ENCODE measurements at places on chromosomes 12 and 14.
A peak's percentile ranks its signal among the peaks of the same experiment; 100 is the strongest.

GRCh38 chr14:100416921-100417860, 94.1 kb downstream of the SLC25A47 start:
- no peak for DNase-seq

GRCh38 chr14:90773196-90773486, 43.1 kb downstream of the TTC7B start:
- DNase-seq = no peak

DNA sequence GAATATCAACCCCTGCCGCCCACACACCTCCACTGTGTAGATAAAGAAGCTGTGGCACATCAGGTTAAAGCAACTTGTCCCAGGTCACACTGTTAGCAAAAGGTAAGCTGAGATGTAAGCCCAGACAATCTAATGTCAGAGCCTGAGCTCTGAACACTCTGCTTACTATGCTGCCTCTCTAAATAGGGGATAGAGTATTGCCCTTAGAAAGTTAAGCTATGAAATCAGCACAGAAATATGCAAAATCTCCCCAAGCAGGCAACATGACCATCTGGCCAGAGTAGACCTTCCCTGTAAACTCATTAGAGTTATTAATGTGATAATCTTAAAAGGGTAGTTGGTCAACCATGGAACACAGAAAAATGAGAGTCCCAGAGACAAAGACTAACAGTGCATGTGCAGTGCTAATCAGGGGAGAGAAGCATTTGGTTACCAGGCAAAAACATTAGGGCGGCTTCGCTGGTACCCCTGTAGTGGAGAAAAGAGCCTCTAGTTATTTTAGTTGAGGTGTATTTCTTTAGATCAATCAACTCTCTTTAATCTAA, 171.0 kb downstream of the BTG1 start:
- DNase-seq = no peak

GRCh38 chr14:76424359-76424758, 48.4 kb downstream of the ESRRB start:
- no peak for DNase-seq

GRCh38 chr12:75694534-75695268, 183.3 kb upstream of the KRR1 start:
- DNase-seq = no peak

- DNase-seq = peak; percentile 34
These were observed 107.0 kb downstream of the ADAMTS20 start for GRCh38 chr12:43444940-43445564.

- DNase-seq = no peak
These were observed 108.7 kb upstream of the ETV6 start for GRCh38 chr12:11540615-11541310.

DNA sequence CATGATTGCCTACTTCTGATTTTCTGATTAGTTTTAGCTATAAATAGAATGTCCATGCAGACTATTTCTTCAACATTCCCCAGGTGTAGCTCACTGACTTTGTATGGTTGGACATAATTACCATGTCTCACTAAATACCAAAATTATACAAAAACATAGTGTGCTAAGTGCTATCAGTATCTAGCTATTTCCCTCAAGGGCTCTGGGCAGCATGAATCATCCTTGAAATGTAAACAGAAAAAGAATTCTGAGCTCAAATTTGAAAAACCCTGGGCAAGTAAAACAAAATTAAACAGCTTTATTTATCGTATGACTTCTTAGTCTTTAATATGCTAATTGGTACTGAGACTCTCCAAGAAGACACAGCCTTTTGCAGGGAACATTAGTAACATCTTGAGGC, 82.9 kb downstream of the SPATA7 start:
- DNase-seq = no peak

GRCh38 chr14:76431538-76431937, 55.6 kb downstream of the ESRRB start:
- DNase-seq = no peak

GRCh38 chr12:48029491-48030172, 25.4 kb upstream of the COL2A1 start:
- DNase-seq = no peak

DNA sequence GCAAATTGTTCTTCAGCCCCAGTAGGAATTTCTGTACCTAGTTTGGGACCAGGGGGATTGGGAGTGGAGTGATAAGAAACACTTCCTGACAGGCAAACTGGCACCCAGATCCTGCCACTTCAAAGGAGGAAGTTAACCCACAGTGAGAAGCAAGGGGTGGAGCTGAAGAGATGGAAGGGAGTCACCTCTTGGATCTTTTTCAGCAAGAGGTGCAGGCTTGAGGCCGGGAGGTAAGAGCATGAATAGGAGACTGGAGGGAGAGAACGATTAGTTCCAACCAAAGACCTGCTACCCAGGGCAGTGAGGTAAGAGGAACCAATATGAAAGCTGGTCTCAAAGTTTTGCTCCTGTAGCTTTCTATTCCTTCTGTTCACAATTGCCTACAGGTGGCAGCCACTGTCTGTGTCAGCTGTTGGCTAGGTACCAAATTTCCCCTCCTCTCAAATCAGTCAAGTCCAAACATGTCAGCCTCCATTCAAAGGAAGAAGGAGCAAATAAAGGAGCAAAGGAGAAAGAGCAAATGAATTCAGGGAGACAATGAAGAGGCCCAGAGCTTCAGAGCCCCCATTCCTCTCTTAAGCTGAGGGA, 14.9 kb upstream of the TAC3 start:
- DNase-seq = no peak

DNA sequence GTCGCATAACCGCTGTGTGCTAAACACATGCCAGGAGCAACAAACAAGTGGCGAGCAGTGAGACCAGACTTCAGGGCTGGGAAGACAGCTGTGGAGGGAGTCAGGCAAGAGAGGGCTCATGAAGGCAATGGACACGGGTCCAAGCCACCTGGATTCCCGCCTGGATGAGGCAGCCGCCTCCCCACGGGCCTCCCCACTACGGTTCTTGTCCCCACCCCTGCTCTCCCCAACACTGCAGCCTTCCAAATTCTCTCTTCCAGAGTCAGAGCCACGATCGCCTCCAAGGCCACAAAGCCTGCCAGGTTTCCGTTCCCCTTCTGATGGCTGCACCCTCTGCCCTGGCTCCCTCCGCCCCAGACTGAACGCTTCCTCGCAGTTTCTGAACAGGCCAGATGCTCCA, 36.1 kb upstream of the PIWIL1 start:
- DNase-seq = no peak

DNA sequence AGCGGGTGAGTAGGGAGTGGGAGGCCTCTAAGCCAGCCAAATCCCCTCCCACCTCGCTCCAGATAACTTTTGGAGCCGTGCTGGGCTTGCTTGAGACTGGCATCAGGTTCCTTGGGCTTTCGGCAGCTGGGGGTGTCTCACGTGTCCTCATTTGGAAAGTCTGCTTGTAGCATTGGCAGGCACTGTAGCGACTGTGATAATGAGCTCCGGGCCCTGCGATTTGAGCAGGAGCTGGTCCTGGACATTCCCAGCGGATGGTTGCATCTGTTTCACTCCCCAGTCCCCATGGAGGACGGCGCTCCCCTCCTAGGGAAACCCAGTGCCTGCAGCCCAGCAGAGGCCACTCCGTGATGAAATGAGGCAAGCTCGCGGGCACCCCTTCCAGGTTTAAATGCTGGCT, 49.4 kb downstream of the DGLUCY start:
- DNase-seq = no peak

GRCh38 chr12:7499636-7500035, 3.9 kb downstream of the CD163 start:
- no peak for DNase-seq

DNA sequence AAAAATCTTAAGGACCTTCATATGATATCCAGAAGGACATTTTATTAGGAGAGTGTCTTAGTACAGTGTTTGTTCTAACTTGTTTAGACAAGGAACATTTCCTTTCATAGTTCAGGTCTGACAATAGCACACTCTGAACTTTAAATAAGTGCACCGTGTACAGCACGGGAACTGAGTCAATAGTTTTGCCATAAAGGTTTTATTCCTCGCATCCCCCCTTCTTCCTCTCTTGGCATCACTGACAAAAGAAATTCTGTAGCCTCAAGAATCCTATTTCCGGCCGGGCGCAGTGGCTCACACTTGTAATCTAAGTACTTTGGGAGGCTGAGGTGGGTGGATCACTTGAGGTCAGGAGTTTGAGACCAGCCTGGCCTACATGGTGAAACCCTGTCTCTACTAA, 58.3 kb downstream of the TMCC3 start:
- no peak for DNase-seq

GRCh38 chr14:99562856-99563748, 40.9 kb downstream of the CCDC85C start:
- DNase-seq = no peak

- DNase-seq = no peak
These were observed 38.5 kb downstream of the NT5DC3 start for GRCh38 chr12:103802586-103802886.

DNA sequence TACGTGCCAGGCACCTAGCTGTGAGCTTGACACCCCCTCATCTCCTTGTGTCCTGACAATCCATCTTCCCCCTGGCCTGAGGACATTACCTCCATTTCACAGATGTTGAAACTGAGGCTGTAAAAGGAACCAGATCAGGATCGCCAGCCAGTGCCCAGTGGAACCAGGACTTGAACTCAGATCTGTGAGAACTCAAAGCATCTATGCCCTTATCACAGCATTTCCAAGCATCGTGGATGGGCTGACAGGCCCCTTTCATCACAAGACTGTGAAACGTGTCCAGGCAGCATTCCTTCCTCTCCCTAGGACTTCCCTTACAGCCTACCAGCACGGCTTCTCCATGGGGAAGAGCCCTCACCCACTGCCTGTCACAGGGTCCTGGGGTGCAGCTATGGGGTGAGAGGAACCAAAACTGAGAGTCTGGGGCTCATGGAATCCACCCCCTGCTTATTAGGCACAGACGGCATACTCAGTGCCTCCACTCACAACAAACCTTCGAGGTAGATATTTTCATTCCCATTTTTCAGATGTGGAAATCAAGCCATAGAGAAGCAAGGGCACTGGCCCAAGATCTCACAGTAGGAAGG, 26.9 kb downstream of the CMKLR1 start:
- DNase-seq = no peak

DNA sequence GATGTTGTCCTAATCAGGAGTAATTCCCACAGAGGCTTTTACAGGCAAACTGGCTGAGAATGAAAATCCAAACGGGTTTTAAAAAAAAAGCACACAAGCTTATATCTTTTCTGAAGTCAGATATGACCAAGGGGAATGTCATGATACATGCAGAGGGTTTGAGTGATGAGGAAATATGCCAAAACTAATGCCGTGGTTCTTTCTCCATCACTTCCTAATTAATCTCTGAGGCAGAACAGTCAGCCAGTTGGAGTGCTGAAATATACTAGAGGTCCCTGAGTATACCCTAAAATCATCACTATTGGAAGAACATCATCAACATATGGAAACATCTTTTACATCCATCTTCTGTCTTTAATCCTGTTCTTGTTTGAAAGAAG, 160.8 kb upstream of the FAR2 start:
- DNase-seq = no peak

DNA sequence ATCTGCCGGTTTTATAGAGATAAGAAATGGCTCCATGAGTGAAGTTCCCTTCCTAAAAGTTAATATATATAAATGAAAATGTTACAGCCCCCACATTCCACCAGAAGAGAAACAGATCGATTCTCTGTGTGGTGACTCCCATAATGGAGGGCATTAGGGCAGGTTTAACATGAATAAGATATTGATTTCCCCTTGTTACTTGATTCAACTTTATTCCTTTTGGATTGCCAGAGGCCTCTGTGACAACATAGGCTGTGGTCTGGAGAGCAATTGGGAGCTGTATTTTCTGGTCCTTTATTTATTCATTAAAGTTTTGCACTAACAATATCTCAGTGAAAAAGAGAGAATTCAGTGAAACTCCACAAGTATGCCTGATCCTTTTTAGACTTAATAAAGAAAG, 125.2 kb upstream of the CCDC196 start:
- DNase-seq = no peak

- no peak for DNase-seq
These were observed 141.8 kb upstream of the RASSF8 start for GRCh38 chr12:25816637-25817036.

DNA sequence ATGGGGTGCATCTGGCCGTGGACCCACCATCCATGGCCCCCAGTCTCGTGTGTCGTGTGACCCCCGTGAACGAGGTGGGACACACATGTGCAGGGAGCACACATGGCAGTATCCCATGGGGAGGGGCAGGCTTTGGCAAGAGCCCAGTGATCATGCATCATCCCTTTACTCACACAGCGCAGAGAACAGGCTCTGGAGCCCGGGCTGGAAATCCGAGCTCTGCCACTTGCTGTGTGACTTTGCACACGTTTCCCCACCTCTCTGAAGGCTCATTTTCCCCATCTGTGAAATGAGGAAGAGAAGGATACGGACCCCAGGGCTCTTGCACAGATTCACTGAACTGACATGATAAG, 119.9 kb downstream of the PHETA1 start:
- DNase-seq = no peak

- DNase-seq = no peak
These were observed 113.0 kb downstream of the GLT1D1 start for GRCh38 chr12:128966203-128966810.

GRCh38 chr12:59973515-59973914, 377.7 kb downstream of the SLC16A7 start:
- no peak for DNase-seq

DNA sequence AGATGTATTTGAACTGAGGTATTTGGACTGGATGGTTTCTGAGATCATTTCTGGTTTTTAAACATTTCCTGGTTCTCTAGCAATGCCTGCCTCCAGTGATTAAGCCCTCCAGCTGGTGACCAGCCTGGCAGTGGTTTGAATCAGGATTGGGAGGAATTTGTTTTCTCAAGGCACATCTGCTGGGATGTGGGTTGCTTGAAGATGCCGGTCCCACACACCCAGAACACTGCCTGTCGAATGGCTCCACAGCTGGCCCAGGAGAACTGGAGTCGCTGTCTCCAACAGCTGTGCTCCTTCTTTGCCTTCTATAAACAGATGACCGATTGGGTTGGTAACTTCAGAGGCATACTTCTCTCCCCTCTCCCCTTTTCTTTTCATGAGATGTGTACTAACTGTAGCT, 258.0 kb upstream of the DDHD1 start:
- no peak for DNase-seq

DNA sequence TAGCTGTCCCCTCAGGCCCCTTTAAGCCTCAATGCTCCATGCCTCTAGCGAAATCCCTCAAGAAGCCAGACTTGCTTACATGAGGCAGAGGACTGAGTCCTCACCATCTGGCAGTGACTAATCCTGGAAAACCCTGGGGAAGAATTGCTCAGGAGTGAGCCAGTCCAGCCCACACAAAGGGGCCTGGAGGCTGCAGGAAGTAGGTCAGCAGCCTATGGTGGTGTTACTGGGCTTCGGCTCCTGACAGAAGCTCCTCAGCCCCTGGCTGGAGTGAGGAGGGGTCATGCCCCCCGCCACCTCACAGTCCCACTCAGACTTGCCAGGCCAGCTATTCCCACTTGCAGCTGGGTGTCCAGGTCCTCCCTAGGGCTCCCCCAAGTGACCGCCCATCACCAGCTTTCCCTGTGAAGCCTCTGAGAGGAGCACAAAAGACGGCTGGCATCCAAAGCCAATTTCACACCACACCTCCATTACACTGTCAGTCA, 250.5 kb downstream of the DPF3 start:
- no peak for DNase-seq

- no peak for DNase-seq
These were observed 691.1 kb downstream of the FLRT2 start for GRCh38 chr14:86221000-86221399.

GRCh38 chr12:121455766-121456420, 56.0 kb downstream of the RNF34 start:
- no peak for DNase-seq

All from stimulated activated CD4-positive, alpha-beta T cell treated with anti-CD3 and anti-CD28 coated beads, Interleukin-1b, Interleukin-23, amount 100 ng/mL, for 1 hour (primary cell).